ENCODE measurements at places on chromosomes 13 and 19. TPM values are rescaled to one million over a fixed set of nuclear protein-coding genes. Genes with fewer than 3 reads are reported as not detected.

DNA sequence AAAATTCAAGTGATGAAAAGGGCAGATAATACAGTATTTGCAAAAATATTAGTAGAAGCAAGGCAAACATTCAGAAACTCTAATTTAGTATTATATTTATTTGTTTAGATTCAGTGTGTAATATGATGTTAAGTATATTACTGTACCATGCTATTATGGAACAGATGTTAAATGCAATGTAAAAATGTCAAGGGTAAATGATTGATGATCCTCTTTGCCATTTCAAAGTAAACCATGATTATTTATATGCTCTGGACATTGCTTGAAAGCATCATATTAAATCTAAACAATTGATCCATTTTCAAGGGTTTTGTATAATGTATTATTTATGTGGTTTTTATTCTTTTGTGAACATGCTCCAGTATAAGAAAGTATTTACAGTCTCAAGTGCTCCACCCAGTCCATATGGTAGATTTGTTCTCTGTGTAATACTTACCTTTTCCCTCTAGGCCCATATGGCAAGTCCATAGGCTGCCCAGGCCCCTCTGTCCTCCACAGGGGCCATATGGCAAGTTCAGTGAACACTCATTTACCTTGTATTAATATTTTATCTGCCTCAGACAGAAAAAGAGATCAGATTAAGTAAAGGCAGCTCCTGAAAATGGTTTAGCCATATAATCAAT lies 353.5 kb downstream of the DACH1 start:
- no peak for DNase-seq

DNA sequence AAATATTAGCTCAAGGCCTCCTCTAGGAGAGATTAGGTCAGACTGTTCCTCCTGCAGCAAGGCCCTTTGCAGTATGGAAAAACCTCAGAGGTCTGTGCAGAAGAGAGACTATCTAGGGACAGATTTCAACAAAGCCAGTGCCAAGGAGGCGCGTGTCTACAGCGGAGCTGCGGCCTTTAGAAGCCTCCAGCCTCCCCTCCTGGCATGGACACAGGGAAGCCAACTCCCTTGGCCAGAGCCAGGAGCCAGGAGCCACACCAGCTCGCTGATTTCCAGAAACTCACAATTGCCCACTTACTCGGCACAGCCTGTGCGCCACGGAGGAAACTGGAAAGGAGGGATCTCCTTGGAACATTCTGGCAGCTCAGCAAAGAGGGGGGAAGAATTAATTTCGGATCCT lies 63.4 kb downstream of the INSR start:
- no peak for DNase-seq

- DNase-seq, result no peak
These were observed 9.6 kb downstream of the TTYH1 start for GRCh38 chr19:54424660-54425381.

GRCh38 chr19:48511321-48511731 lies 309 bp downstream of the LMTK3 start:
- DNase-seq, result no peak

- no peak for DNase-seq
These were observed 376.7 kb downstream of the OXGR1 start for GRCh38 chr13:96617528-96617927.

GRCh38 chr13:111179908-111180760 lies 65.0 kb downstream of the ARHGEF7 start:
- DNase-seq, result no peak

GRCh38 chr13:113617961-113618360 lies 33.4 kb downstream of the TFDP1 start:
- DNase-seq, result no peak

- no peak for DNase-seq
These were observed 65.9 kb upstream of the RFC3 start for GRCh38 chr13:33752094-33752493.

The PBX4 gene
- 8.3 TPM for total RNA-seq

The NKPD1 gene
- 0.05 TPM for total RNA-seq

The NRTN gene
- total RNA-seq, result 0.80 TPM
